ENCODE measurements at places on chromosomes 12 and 14.

- no peak for DNase-seq
These were observed 402.3 kb downstream of the NUAK1 start for GRCh38 chr12:105736498-105736897.

DNA sequence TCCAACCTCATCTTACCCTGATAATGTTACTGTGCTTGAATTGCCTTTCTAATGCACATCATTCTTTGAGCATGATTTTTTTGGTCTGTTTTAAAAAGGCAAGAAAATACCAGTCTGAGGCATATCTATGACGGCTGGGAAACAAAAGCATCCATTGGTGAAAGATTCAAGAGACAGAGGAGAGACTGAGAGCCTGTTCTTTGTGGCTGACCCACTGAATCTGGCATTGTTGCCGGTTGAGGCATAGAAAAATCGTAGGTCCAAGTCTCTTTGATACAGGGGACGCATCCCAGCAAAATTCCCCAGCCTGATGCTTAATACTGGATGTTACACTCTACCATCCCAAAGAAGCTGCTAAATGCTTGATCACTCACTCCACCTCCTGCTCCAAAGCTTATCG lies 2.9 kb upstream of the KLHL42 start:
- no peak for DNase-seq

- no peak for DNase-seq
These were observed 9.5 kb downstream of the OR10AD1 start for GRCh38 chr12:48193623-48194022.

DNA sequence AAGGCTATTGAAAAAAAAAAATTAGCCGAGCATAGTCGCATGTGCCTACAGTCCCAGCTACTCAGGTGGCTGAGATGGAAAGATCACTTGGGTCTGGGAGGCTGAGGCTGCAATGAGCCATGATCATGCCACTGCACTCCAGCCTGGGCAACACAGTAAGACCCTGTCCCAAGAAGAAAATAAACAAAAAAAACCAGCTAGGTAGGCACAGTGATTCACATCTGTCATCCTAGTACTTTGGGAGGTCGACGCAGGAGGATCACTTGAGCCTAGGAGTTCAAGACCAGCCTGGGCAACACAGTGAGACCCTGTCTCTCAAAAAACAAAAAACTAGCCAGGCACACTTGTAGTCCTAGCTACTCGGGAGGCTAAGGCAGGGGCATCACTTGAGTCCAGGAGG lies 8.2 kb downstream of the SARNP start:
- no peak for DNase-seq

DNA sequence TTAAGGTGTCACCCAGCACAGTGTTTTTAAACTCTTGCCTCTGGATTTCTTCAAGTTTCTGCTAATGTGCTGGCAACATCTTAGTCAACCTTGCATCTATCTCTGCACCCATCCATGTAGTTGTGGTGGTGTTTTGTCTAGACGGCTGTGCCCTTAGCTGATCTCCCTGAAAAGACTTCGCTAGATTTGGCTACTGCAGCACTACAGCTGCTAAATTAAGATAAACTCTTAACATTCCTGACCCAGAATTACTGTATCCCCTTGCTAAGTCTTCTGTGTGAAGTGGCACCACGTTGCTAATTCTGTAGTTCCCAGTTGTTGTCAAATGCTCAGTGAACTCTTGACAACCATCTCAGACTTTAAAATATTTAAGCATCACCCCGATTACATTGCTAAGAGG lies 66.8 kb downstream of the SRGAP1 start:
- DNase-seq, result no peak

GRCh38 chr12:108835860-108836634 lies 21.3 kb downstream of the SSH1 start:
- DNase-seq, result no peak

DNA sequence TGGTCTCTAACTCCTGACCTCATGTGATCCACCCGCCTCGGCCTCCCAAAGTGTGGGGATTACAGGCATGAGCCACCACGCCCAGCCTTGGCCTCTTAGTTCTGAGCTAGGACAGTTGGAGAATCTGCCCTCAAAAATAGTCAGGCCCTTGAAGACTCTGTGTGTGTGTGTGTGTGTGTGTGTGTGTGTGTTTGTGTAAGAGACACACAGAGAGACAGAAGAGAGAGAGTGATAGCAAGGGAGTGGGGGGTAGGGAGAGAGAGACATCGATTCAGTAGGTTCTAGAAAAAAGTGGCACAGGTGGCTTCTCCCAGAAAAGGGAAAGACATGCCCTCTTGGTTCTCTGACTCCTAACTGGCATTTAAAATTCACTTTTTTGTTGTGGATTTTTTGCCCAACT lies 5.4 kb downstream of the HNF1A start:
- no peak for DNase-seq

DNA sequence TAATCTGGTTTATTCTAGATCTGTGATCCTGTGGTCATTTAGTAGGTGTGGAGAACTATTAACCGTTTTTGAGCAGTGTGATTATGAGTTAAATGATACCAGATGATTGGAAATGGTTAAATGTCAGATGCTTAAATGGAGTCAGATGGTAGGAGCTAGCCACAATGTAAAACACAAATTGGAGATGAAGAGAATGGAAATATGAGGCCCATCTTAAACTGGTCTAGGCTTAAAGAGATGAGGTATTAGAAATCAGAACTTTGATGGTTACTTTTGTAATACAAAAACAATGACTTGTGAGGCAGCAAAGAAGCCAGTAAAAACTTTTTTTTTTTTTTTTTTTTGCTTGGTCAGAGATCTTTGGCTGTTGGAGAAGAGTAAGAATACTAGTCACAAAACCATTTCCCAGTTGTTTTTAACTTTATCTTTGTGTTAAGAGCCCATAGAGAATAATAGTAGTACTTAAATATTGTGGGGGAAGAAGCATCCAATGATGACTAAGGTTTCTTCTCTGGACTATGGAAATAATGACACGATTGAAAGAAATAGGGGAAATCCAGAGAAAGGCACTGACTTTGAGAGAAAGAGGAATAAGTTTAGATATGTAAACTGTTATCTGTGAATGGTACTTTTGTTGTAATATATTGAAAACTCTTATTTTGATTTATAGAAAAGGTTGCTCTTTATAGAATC lies 95.9 kb downstream of the WNK1 start:
- DNase-seq, result no peak

- DNase-seq, result no peak
These were observed 598.7 kb downstream of the SOX5 start for GRCh38 chr12:23350808-23351207.

GRCh38 chr12:124888260-124888659 lies 24.6 kb upstream of the SCARB1 start:
- no peak for DNase-seq

Data from activated naive CD4-positive, alpha-beta T cell treated with anti-CD3 and anti-CD28 coated beads for 36 hours (primary cell).